ENCODE measurements at places on chromosomes 16 and 17.

- no peak for DNase-seq
These were observed 29.4 kb downstream of the UTP18 start for GRCh38 chr17:51289696-51290111.

- DNase-seq: no peak
These were observed 2.7 kb downstream of the ASGR2 start for GRCh38 chr17:7111784-7112509.

GRCh38 chr16:11439790-11440656, 94.8 kb downstream of the RMI2 start:
- no peak for DNase-seq

DNA sequence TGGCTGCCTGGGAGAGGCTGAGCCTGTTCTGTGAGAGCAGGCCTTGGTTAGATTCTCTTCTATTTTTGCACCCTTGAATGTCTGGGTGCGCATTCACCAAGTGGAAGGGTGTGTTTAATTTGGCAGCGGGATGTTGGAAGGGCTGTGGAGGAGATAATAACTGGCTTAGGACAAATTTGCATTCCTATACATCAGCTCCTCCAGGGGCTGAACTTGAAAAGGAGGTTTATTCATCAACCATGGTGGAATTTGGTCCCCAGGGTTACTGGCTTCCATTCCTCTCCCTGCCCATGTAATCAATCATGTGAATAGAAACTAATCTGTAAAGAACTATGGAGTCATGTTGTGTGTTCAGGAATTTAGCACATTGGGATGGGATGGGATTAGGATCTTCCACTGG, 100.2 kb upstream of the FOXF1 start:
- no peak for DNase-seq

- DNase-seq: no peak
These were observed 4.5 kb upstream of the TMEM92 start for GRCh38 chr17:50269477-50270434.

GRCh38 chr17:68399638-68400403, 57.5 kb downstream of the WIPI1 start:
- no peak for DNase-seq

- no peak for DNase-seq
These were observed 14.3 kb downstream of the ZP2 start for GRCh38 chr16:21197112-21197511.

DNA sequence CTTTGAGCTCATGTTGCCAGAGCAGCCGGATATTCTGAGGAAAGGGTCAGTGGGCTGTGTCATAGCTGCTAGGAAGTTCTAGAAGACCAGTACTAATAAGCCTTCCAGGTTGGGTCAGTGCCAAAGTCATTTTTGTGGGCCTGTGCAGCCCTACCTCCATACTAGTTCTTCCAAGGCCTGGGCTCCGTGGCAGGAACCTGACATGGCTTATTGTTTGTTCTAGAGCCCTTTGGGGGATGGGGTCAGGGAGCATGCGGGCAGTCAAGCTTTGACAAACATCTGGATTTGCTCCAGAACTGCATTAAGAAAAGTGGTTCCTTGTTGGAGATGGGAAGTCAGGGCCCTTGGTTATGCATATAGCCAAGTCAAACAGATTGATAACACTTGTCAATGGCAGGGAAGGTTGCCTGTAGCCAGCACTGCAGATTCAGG, 7.6 kb downstream of the ALKBH5 start:
- no peak for DNase-seq

DNA sequence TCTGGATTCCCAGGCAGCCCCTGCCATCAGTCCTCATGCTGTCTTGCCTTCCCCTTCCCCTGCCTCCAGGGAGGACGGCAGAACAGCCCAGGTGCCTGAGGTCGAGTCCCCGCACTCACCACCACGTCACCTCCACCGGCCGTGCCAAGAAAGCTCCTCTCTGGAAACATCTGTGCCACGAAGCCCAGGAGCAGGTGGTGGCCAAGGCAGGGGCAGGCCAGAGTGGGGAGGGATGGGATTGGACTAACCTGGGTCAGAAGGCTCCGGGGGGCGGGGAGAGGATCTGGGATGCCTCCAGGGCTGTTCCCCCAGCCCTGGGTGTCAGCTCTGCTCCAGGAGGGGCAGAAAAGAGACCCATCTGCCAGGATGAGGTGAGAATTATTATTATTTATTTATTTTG, 7.4 kb upstream of the DPEP1 start:
- DNase-seq: no peak

GRCh38 chr17:77441940-77442339, 301.2 kb downstream of the SEC14L1 start:
- no peak for DNase-seq

DNA sequence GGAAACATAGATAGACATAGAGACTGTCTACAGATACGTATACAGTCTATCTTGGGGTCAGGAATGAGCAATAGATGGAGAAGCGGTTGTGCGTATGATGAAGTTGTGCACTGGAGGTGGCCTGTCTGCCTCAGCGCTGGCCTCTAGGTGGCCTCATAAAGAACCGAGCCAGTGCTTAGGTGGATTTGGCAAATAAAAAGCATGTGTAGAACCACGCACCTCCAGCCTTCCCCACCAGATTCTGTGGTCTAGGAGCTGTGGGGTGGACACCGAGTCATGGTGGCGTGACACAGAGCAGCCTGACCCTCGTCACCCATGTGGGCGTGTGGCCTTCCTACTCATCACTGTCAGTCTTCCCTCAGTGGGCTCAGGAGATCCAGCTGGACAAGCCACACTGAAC, 34.0 kb downstream of the PGS1 start:
- no peak for DNase-seq

DNA sequence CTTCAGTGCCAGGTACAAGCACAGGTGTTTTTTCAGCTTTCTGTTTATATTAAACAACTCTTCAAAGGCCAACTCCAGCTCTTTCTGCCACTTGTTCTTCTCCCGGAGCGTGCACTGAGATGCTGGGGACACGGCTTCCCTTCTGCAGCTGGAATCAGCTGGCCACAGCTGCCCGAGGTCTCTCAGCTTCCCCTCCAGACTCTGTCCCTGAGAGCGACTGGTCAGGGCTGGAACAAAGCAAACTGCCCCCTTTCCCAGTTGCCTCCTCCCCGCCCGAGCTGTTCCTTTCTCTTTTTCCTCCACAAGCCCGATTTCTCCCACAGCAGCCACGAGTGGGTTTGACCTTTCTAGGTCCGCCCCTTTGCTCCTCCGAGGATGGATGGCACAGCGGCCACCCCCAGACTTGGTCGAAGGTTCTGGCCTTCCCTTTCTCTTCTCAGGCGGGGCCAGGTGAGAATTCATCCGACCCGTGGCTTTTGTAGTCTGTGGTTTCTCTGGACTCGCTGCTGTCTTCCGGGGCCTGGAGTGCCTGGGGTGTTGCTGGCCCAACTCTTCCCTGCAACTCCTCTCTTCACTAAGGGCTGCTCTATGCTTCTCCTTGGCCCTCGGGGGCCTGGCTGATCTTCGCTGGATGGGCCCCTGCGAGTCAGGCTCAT, 11.5 kb downstream of the CEP295NL start:
- no peak for DNase-seq

DNA sequence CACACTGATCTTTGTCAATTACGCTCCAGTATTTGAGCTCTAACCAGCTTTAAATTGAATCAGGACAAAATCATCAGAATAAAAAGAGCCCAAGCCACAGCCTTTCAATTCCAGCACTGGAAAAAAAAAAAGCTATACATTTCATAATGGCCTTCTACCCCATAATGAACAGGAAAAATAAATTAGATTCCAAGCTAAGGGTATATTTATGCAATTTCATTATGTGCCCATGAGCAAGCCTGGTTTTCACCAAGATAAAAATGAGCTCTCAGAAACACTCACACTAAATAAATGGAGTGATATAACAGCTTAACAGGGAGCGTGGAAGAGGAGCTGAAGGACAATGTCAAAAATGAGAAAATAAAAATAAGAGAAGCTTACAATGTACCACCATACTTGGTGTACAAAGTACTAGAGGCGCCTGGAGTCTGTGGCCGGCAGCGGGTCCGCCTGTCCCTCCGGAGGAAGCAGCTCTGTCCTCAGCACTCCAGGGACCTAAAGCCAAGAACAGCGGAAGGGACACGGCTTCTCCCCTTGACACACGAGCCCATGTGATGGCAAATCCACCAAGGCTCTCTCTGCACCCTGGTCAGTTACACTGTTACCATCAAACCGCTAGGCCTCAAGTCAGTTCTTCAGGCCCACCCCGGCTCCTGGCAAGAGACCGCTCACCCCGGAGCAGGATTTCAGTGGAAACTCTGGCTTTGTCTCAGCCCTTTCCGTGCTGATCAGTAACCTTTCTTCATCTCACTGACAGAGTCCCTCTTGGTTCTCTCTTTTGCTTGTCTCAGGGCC, 69.6 kb downstream of the RBFOX3 start:
- no peak for DNase-seq

DNA sequence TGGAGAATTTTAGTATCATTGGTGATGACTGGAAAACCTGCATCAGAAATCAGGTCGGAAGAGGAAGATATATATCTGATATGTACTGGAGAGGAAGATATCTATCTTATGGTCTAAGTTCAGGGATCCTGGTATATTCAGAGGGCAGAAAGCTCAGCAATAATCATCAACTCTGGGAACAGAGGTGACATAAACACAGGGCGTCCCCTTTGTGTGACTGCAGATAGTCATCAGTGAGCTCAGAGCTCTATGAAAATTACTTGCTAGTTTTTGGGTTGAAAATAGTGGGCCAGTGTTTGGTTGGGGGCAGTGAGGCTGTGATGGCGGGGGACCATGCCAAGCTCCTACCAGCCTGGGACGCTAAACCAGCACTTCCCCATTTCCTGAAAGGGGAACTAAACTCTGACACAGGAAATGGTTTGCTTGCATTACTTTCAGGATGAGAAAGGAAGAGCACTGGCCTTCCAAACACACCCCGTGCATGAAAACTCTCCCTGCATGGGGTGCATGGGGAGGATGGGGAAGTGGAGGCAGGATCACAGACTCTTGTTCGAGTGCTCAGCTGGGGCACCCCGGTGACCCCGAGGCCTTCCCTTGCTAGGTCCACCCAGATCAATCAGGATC, 15.8 kb downstream of the NOD2 start:
- no peak for DNase-seq

- no peak for DNase-seq
These were observed 27.5 kb downstream of the OMG start for GRCh38 chr17:31269578-31269983.

GRCh38 chr17:43814714-43815113, 18.2 kb downstream of the MPP3 start:
- DNase-seq: no peak

DNA sequence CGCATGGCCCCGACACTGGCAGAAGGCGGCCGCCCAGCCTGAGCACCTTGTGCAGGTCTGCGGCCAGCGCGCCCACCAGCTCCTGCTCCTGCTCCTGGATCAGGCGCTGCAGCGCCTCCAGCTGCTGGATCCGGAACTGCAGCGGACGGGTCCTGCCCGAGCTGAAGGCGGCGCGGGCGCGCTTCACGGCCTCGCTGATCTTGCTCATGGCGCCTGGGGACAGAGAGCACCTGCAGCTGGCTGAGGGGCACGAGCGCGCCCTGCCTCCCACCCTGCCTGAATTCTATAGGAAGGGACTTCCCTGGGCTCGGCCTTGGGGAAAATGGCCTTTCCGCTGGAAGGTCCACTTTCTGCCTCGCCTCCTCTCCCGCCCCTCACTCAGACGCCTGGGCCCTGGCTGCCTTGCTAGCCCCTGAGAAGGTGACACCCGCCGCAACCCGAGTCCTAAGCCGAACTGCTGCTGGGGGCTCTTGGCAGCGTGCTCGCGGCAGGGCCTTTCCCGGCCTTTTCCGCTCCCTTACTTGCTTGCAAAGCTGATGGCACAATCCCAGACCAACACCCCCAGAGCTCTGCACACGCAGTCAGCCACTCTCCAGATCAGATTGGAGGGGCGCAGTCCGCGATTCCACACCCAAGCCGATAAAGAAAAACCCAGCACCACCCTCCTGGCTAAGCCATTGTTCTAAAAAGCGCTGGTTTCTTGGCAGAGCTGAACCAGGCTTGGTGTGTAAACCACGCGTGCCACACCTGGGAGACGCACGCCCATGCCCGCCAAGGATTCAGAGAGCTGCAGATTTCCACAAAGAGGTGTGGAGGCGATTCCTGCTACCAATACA, 3.0 kb downstream of the ALDH3A1 start:
- DNase-seq: no peak

- no peak for DNase-seq
These were observed 10.0 kb downstream of the RGS11 start for GRCh38 chr16:265711-266110.

DNA sequence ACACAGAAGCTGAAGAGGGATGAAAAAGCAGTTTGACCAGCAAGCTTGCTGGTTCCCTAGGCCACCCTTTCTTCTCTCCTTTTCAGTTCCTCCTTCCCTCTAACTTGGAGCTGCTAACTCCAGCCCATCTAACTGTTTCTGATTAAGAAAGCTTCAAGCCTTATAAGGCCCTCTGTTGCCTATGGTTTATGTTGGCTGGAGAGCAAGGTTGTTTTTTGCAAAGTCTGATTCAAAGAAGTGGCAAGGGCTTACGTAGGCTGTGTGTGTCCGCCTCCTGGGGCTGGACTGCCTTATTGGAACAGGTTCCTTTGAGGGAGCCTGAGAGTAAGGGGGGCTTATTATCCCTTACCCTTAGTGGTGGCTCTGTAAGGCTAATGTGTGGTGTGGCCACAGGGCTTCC, 7.1 kb downstream of the AKAP1 start:
- no peak for DNase-seq

GRCh38 chr16:2937170-2937569, 25.4 kb downstream of the FLYWCH1 start:
- no peak for DNase-seq

DNA sequence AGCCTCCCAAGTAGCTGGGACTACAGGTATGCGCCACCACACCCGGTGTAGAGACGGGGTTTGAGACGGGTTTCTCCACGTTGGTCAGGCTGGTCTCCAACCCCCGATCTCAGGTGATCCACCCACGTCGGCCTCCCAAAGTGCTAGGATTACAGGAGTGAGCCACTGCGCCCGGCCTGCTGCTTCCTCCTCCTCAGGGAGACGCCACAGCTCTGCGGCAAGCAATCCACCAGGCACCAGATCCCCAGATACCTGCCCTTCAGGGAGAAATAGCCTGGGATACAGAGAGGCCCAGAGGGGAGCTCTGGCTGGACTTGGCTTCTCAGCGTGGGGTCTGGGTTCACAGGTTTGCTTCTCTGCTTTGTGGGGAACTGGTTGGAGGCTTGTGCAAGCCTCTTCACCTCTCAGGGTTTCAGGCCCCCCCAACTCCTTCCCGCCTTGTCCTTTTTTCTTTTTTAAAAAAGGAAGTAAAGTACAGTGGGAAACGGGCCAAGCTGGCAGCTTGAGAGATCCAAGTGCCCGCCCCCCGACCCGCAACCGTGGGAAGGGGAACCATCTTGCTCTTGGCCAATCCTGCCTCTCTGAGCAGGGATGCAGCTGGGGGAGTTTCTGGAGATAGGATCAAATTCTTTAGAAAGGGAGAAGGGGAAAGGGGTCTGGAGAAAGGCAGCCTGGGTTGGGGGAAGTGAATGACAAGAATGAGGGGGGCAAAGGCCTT, 2.6 kb upstream of the SPHK1 start:
- no peak for DNase-seq

Data from cortex of kidney (tissue), 1 donor.